HS-5 (cell line): ENCODE measurements at places on chromosomes 16 and 17.
A peak's percentile ranks its signal among the peaks of the same experiment; 100 is the strongest.

DNA sequence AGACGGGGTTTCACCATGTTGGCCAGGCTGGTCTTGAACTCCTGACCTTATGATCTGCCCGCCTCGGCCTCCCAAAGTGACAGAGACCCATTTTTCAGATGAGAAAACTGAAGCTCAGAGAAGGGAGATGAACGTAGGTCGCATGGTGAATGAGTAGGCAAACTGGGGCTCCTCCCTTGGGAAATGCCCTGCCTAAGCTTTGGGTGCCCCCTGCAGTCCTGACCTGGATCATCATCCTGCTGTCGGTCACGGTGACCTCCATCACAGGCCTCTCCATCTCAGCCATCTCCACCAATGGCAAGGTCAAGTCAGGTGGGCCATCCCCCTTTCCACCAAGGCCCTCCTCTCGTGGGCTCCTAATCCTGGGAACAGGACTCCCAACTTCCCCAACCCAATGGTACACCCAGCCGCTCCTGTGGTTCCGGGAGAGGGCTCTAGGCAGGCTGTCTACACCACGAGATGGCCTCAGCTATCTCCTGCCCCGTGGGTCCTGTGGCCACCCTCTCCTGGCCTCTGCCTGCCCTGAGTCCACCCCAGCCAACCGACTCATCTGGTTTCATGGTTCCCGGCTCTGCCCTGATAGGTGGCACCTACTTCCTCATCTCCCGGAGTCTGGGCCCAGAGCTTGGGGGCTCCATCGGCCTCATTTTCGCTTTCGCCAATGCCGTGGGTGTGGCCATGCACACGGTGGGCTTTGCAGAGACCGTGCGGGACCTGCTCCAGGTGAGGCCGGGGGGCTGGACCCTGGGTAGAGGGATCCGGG is 4.7 kb downstream of the SLC12A3 start:
- DNase-seq, result no peak

GRCh38 chr17:49455272-49455861 is 39.7 kb upstream of the NGFR start:
- no peak for DNase-seq

- no peak for DNase-seq
Measured at GRCh38 chr16:89146211-89147005, 25.1 kb upstream of the CDH15 start.

- DNase-seq, result no peak
Measured at GRCh38 chr17:45131616-45132319, 547 bp downstream of the PLCD3 start.

GRCh38 chr16:74455619-74456289 is 34.5 kb upstream of the CLEC18B start:
- DNase-seq, result peak; percentile 65

DNA sequence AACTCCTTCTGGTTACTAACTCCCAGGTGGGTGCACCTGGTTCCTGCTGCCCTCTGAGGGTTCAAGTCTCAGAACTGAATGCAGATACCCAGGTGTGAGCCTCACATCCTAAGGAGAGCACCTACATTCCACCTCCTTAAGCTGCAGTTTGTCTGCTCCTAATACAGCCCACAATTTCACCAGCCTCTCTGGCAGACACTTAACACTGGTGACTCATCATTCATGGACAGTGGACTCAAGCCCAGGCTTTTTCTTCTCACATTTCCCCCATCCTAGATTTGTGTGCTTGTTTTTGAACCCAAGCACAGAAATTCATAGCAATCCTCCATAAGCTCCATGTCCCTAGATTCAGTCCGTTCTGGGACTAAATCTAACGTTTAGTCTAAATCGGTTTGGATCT is 7.0 kb upstream of the MAF start:
- DNase-seq, result no peak

GRCh38 chr16:27303256-27304100 is 10.3 kb upstream of the IL4R start:
- no peak for DNase-seq

GRCh38 chr17:28227316-28228108 is 91.5 kb upstream of the TMEM97 start:
- no peak for DNase-seq

GRCh38 chr17:63629627-63630026 is 7.4 kb downstream of the MAP3K3 start:
- DNase-seq, result no peak

DNA sequence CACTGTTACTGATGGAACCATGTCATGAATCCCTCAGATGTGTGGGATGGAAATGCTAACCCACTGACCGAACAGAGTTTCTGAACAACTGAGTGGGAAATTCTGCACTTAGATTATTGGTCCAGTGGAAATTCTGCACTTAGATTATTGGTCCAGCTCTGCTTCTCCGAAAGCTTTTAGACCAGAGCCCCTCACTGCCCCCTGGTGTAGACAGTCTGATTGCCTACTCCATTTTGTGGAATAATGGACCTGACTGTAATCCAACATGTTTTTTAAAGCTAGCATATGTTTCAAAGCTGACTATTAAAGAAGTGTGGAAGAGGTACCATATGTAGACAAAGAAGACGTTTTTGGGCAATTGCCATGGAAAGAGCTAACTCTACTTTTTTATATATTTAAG is 50.3 kb upstream of the TBX2 start:
- DNase-seq, result no peak

GRCh38 chr17:57313097-57313835 is 56.9 kb downstream of the MSI2 start:
- DNase-seq, result no peak

GRCh38 chr17:78214016-78214705 is at the start of gene BIRC5:
BIRC5 (plus strand) TSS chr17:78214253; CDS start chr17:78214317, 64 bp downstream.
- DNase-seq, result peak; percentile 23

GRCh38 chr16:79589601-79590102 is 10.9 kb downstream of the MAF start:
- no peak for DNase-seq

- no peak for DNase-seq
Measured at GRCh38 chr16:17666293-17666692, 195.5 kb upstream of the XYLT1 start.

DNA sequence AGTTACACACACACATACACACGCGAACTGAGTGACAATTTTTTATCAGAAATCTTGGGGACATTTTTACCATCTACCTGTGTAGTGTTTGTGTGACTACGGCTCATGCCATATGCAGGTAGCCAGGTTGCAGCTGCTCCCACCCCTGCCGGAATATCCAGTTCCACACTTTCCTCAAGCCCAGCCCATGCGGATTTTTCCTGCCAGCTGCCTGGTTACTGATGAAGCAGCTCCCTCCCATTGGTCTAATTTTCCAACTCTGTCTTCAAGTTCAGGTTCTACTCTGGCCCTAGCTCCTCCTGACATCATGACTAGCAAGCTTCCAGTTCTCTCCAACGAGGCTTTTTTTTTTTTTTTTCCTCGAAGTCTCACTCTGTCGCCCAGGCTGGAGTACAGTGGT is 4.8 kb downstream of the GSG1L2 start:
- no peak for DNase-seq

DNA sequence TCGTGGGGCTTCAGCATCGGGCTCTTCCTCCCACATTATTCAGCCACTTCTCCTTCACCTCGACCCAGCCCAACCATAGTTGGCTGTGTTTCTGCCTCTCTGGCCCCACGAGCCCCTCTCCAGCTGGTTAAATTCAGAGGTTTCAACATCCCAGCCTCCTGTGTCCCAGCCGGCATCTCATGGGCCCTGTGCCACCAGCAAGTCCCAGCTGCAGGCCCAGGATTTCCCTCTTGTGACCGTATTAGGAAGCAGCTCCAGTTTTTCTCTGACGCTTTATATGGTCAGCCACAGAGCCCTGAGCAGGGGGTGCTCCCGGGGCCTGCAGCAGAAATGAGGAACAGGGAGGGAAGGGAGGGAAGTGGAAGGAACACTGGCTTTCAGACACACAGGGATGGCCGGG is 27.4 kb downstream of the MYH11 start:
- DNase-seq, result no peak

DNA sequence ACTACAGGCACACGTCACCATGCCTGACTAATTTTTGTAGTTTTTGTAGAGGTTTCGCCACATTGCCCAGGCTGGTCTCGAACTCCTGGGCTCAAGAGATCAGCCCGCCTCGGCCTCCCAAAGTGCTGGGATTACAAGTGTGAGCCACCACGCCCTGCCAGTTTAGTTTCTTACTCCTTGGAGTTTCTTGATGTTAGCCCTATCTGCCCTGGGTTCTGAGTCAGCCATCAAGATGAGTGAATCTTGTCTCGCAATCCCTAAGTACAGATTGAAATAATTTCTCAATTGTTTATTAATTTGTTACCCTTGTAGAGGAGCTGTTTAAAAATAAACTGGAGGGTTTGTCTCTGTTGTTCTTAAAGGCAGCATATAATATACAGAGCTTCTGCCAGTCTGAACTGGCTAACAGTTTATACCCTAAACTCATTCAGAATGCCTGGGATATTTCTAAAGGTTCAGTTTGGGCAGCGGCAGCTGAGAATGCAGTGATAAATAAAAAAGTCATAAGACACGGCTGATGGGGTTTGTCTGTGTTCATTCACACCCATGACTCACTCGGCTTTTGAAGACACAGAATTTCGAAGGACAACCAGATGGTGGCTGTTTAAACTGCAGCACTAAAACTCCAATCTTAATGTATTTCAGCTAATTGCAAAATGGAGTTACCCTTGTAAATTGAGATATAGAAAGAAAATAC is 39.6 kb downstream of the GPRC5B start:
- DNase-seq, result peak; percentile 86

DNA sequence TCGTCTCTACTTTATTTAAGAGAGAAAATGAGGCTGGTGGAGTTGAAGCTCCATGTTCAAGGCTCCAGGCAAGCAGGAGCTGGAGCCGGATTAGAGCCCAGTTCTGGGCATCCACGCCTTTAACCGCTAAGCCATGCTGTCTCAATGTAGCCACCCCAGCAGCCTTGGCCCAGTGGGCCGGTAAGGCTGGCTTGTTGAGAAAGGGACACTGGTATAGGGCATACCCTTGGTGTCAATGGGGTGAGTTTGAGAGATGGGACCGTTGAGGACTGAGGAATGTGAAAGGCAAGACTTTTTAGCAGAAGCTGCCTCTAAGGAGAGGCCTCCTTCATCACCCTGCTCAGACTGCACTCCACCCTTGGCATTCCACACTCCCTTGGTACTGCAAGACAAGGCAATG is 147.4 kb downstream of the CYLD start:
- DNase-seq, result no peak

DNA sequence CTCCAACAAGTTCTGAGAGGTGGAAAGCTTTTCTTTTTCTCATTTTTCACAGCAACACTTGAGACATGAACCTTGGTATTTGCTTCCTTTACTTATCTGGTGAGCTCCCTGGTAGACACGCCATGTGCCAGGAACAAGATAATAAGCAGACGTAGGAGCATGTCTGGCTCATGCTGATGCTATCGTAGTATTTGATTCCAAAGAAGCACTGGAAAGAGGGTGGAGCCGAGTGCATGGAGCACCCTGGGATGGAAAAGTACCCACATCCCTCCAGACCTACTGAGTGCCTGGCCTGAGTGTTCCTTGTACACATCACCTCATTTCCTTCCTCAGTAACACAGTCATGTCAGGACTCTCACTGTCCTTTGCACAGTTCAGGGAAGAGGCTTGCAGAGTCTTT is 231.0 kb downstream of the CBLN1 start:
- DNase-seq, result no peak

- no peak for DNase-seq
Measured at GRCh38 chr17:39018267-39019134, 51.3 kb upstream of the FBXO47 start.

DNA sequence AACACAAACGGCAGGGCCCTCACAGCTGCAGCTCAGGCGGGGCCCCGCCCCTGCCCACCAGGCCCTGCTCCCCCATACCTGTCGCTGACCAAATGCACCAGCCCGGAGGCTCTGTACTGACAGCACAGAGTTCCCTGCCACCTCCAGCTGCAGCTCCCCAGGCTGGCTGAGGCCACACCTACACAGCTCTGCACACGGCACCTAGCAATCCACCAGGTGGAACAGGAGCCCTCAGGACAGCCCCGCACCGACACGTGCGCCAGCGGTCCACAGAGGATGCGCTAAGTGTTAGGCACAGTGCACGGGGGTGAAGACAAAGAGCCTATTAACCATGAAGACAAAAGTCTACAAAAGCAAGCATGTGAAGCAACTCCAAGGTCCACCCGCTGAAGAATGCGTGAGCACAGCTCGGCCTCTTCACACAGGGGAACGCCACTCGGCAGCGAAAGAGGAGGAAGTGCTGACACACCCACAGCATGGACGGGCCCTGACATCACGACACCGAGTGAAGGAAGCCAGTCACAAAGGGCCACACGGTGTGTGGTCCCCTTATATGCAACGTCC is 5.4 kb downstream of the ZCCHC14 start:
- DNase-seq, result no peak

DNA sequence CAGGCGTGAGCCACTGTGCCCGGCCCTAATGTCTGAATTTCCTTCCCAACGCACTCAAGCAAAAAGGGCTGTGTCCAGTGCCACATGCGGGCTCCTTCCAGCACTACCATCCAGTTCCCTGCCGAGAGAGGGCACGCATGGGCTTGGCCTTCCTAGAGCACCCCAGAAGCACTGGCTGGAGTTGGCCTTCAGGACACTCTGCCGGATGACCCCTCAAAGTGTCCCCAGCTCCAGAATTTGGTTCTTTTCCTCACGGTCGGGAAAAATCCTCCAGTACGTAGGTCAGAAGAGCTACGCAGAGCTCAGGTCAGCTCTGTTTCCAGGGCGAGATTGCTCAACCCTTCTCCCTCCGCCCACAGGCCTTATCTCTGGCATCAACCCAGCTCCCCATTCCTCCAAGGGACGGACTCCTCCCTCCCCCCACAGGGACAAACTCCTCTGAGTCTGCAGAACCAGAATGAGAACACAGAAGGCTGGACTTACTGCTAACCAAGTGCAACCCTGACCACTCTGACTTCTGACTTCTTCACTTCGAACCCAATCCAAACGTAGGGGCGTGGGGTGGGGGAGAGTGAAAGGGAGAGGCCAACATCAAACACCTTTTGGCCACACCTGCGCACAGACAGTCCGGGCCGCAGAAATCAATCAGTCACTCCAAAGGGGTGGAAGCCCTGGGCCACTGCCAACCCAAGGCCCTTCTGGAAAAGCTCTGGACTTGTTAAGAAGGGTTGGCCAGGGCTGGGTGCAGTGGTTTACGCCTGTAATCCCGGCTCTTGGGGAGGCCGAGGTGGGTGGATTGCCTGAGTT is 3.6 kb downstream of the CDC42EP4 start:
- no peak for DNase-seq
